Kidney glomerular epithelial cell (primary cell): ENCODE measurements at places on chromosomes 5 and 9.

DNA sequence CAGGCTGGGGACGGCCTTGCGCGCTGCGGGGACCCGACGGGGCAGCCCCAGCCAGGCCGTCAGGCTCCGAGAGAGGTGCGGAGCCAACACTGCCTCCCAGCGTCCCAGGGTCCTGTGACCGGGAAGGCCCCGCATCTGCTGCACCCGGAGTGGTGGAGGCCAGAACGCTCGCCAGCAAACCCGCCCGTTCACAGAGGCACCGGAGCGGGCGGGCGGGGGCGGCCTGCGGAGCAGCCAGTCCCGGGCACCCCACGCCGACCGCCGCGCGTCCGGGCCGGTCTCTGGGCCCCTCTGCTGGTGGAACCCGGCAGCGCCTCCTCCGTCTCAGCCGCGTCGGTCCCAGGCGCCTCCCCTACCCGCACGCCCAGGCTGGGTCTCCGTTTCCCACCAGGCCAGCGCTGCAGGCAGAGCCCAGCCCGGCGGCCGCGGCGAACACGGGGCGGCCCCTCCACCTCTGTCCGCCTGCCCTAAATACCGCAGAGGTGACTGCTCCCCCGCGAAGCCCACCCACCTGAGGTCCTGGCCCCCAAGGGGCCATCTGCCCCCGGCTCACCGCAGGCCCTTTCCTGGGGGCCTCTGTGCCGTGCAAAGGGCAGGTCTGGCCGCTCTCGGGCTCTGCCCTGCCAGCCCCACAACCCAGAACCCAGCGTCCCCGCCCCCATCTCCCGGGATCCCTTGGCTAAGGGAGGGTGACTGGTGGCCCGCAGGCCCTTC, 15.9 kb downstream of the EXD3 start:
- peak; percentile 34 for DNase-seq

GRCh38 chr9:79570448-79571308, 1.1 kb upstream of the TLE4 start:
- no peak for DNase-seq

DNA sequence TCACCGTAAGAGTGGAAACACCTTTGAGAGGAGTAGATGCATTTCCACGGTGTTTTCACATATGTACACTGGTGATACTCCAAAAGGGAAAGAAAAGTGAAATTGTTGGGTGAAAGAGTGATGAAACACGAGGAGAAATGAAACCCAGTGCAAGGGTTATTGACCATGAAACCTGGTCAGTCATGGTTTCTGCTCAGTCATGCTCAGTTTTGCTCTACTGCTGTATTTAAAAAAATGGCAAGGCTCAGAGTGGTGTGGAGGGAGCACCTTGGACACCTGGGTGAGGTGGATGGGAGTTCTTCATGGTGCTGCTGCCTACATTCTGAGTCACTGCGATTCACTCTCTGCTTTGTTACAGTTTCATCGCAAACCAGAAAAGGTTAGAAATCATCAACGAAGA, 32.3 kb downstream of the NTRK2 start:
- DNase-seq = peak; percentile 26

GRCh38 chr9:135348076-135348787, 131.3 kb upstream of the PPP1R26 start:
- no peak for DNase-seq

DNA sequence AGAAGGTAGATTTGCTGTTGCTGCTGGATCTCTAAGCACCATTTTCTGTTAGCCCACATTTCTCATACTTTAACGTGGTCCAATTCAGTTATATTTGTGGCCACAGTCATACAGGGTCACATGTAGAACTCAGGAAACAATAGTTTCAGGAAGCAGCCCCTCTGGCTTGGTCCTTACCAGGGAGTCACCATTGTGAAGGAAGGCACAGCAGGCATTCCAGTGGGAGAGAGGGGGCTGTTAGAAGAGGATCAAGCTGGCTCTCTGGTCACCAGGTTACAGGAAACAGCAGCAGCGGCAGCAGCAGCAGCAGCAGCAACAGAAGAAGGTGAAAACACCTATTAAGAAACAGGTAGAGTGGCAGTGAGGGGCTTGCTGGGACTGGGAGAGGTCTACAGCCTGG, 14.5 kb downstream of the C9orf43 start:
- no peak for DNase-seq

- DNase-seq = no peak
Measured at GRCh38 chr9:87249029-87249428, 248.6 kb upstream of the DAPK1 start.

GRCh38 chr9:126883636-126884035, 23.2 kb downstream of the ZBTB34 start:
- DNase-seq = no peak

DNA sequence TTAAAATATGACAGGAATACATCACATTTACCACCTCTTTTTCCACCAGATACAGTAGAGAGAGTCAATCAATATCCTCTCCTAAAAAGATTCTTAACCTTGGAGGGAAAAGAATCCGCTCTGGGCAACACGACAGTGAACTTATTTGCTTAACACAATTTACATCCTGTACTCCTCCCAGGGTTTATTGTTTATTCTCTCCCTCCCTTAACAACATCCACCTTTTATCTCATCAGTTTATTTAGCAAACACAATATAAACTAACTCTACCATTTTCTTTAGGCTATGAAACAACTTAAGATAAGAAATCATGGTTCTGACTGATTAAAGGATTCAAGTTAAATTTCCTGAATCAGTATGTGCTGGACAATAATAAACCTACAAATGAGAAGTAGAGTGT, 50.9 kb downstream of the CERT1 start:
- DNase-seq = no peak

- DNase-seq = no peak
Measured at GRCh38 chr9:10127867-10128266, 484.9 kb downstream of the PTPRD start.

GRCh38 chr9:16501726-16502125, 368.7 kb downstream of the BNC2 start:
- peak; percentile 44 for DNase-seq

GRCh38 chr9:21989440-21990189, 4.6 kb downstream of the CDKN2A start:
- DNase-seq = no peak

DNA sequence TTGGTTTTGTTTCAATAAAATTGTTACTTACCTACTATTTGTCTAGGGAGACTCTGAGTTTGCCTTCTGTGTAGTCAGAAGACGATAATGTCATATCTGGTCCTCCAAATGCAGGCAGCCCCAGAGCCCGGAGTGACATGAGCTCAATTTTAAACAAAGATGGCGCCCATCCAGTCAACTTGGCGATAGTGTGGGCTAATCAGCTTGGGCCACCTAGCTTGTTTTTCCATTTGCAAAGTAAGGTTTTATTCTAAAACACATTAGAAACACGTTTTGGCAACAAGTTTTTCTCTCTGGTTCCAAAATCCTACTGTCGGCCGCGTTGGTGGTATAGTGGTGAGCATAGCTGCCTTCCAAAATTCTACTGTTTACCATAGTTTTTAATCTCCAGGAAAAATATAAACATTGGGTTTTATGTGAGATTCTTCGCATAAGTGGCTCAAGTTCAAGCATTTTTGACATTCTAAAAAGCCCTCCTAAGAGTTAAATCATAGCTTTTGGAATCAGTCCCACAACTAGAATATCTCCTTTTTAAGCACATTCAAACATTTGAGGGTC, 13.2 kb downstream of the TSC1 start:
- DNase-seq = no peak

GRCh38 chr9:9177081-9177480, 1377.5 kb upstream of the DMAC1 start:
- no peak for DNase-seq

- no peak for DNase-seq
Measured at GRCh38 chr5:63081402-63081801, 502.8 kb downstream of the LRRC70 start.
